NCI-H748 treated with DMSO at 0.1 percent for 48 hours (cell line): ENCODE measurements at places on chromosomes 7 and 10.

- no peak for DNase-seq
Measured at GRCh38 chr7:90749774-90750173, 153.7 kb downstream of the CDK14 start.

GRCh38 chr7:137838706-137839315 lies 8.0 kb downstream of the DGKI start:
- no peak for DNase-seq

- no peak for DNase-seq
Measured at GRCh38 chr10:110456523-110457091, 41.1 kb upstream of the DUSP5 start.

DNA sequence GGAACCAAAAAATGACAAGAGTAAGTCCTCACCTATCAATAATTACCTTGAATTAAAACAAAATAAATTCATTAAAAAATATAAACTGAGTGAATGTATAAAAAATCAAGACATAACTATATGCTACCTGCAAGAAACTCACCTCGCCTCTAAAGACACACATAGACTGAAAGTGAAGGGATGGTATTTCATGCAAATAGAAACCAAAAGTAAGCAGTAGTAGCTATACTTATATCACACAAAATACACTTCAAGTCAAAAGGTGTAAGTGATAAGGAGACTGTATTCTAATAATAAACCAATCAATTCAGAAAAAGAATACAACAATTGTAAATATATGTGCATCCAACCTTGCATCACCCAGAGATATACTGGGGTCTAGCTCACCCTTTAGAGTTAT lies 332.6 kb downstream of the SH2D4B start:
- DNase-seq, result no peak

DNA sequence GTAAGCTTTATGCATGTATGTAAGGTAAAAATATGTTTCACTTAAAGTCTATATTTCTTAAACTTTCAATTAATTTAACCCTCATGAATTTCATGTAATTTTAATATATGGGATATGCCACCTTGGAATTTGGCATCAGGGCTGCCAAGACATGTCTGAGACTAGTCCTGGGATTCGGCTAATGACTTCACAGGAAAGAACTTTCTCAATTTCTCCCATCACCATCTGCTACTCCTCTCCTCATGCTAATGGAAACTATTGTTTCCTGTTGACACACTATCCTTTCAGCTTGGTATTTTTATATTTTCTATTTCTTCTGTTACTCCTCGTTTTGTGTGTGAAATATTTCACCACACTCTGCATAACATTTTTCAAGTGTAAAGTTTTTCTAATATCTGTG lies 205.9 kb downstream of the ARL4A start:
- no peak for DNase-seq

DNA sequence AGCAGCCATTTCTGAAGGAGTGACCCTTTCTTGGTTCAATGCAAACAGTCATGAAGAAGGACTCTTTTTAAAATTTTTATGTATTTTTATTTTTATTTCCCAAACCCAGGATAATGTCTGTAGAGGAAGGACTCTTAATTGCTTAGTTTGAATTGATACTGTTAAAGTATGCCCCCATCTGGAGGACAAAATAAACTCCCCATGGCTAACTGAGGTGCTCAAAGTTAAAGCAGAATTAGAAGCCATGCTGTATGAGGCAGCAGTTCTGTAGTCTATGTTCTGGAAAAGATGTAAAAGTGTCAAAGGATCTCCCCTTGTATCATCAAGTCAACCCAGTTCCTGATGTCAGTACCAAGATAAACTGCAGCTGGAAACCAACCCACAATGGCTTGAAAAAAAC lies 617.9 kb upstream of the GRM3 start:
- DNase-seq, result no peak

DNA sequence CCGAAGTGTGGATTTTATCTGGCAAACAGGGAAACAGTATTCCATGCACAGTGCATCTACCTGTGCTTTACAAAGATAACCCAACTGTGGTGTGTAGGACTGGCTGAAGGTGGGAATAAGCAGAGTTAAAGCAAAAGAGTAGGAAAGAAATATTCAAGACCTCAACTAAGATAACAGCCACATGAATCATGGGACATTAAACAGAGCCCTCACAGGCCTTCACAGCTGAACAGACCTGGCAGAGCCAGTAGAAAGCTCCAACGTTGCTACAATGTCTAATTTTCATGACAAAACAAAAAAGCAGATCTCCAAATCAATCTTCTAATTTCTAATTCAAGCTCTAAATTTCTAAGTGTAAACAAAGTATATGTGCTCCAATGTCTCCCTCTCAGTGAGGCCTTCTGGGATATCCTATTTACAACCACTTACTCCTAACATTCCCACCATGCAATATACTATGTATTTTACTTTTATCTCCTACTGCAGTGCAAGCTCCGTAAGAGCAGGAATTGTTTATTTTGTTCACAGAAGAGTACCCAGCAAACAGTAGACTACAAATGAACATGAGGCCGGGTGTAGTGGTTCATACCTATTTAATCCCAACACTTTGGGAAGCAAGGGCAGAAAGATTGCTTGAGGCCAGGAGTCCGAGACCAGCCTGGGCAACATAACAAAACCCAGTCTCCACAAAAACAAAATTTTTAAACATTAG lies 63.5 kb downstream of the UBE2H start:
- no peak for DNase-seq

DNA sequence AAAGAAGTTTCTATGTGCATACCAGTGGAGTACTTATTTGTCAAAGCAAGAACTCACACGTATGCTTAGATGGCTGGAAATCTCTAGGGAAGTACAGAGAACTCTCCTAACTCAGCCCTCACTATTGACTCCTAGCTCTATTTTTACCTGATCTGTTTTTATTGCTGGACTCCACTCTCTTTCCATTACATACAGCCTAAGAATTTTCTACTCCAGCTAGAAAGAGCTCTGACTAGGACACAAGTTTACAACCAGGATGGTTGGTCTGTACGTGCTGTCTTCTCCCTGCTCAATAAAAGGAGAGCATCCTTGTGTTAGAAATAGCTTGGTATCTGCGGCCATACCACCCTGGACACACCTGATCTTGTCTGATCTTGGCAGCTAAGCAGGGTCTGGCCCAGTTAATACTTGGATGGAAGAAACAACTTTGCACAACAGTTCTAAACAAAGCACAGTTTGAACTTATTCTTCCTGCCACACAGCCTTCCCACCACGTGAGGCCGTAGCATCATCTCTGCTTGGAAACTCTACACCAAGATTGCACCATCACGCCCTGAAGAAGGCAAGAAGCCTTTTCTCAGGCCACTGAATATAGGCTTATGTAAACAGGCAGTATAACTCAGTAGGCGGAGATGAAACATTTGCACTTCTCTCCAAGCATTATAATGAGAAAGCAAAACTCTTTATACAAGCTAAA lies 50.7 kb downstream of the KCNMA1 start:
- no peak for DNase-seq

DNA sequence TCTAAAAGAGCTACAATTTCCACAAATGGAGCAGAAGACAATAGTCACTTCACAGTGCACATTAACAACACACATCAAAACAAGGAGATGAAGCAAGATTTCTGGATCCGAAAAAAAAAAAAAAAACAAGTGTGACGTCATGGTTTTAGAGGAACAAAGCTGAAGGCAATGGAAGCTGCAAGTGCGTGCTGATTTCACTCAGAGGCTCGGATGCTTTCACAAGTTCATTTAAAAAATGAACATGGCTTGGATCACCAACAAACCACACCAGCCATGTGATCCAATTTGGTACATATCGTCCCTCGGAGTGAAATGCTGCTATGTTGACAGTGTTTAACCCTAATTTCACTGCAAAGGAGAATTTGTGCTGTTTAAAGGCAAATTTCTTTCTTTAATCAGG lies 337.0 kb upstream of the PRKCQ start:
- no peak for DNase-seq

GRCh38 chr7:130595986-130596385 lies 72.6 kb downstream of the COPG2 start:
- DNase-seq, result no peak

DNA sequence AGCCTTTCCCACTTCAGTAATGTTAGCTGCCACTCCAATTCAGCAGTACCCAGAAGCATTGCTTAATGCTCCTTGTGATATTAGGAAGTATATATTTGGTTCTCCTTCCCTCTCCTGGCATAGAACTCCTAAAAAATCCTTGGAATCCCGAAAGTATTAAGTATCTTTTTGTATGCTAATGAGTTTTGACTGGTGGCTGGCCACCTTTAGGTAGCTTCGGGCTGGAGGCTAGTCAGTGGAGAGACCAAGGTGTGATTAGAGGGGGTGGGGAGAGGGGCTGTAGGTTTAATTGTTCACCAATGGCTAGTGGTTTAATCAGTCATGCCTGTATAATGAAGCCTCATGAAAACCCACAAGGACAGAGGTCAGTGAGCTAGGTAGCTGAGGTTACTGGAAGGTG lies 12.2 kb downstream of the COMTD1 start:
- DNase-seq, result no peak

GRCh38 chr10:45566415-45566814 lies 106.2 kb downstream of the ZFAND4 start:
- DNase-seq, result no peak

DNA sequence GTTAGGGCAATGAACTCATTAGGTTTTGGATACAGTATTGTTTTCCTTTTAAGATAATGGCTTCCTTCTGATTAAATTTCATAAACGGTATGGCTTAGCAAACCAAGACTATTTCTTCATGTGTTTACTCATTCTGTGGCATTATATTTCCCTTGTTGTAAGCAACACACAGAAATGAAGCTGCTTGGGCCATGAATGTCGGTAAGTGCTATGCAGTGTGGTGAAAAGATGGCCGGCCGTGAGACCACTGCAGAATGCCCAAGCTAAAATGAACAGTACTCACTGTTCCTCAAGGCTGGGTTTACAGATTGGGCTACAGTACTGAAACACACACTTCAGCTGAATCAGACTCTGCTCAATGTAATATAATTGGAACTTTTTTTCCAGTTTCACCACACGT lies 8.1 kb downstream of the APBB1IP start:
- no peak for DNase-seq

GRCh38 chr10:96387601-96388000 lies 28.8 kb upstream of the OPALIN start:
- DNase-seq, result no peak

GRCh38 chr7:134613623-134614347 lies 32.9 kb upstream of the BPGM start:
- DNase-seq, result no peak

DNA sequence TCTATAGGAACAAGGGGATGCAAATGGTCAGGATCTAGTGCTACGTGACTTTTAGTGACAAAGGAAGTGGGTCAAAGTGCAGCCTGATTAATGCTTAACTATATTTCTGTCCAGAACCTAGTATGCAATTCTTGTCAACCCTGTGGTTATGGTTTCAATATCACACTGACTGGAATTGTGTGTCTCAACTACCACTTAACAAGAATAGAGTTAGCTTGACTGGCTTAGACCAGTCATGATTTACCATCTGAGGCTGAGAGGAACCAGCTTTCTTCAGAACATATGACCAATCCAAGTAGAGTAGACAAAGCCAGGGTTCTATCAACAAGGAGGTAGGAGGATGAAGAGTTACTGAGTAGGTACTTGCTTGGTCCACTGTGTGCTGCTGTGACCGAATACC lies 54.4 kb downstream of the MYPN start:
- no peak for DNase-seq
